ENCODE measurements at places on chromosomes 2 and 18.

- DNase-seq, result no peak
These were observed 162.0 kb downstream of the RTP5 start for GRCh38 chr2:242031481-242032019.

DNA sequence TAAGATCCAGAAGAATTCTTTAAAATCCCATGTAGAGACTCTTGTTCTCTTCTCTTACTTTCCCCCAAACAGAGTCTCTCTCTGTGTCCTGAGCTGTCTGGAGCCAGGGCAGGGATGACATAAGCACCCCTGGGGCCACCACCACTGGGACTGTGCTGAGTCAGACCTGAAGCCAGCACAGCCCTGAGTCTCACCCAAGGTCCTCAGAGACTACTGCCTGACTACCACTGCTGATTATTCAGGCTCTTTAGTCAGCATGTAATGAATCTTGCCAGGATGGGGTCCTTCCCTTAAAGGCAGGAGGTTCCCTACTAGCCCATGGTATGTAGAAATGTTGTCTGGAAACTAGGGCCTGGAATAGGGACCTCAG is 34.9 kb upstream of the DYNC1I2 start:
- DNase-seq, result peak; percentile 51

GRCh38 chr18:67108894-67109293 is 407.6 kb downstream of the DSEL start:
- DNase-seq, result no peak

- no peak for DNase-seq
These were observed 125.8 kb downstream of the VWC2L start for GRCh38 chr2:214536625-214537024.

GRCh38 chr2:3633089-3633981 is 24.7 kb upstream of the ALLC start:
- DNase-seq, result no peak

- DNase-seq, result peak; percentile 68
These were observed 2.5 kb downstream of the IGFBP5 start for GRCh38 chr2:216692636-216693413.

- DNase-seq, result no peak
These were observed 48.6 kb upstream of the TEX51 start for GRCh38 chr2:126849991-126850535.

- DNase-seq, result no peak
These were observed 20.4 kb downstream of the FMNL2 start for GRCh38 chr2:152355409-152355831.

- DNase-seq, result no peak
These were observed 3.7 kb downstream of the ACKR3 start for GRCh38 chr2:236573066-236573929.

DNA sequence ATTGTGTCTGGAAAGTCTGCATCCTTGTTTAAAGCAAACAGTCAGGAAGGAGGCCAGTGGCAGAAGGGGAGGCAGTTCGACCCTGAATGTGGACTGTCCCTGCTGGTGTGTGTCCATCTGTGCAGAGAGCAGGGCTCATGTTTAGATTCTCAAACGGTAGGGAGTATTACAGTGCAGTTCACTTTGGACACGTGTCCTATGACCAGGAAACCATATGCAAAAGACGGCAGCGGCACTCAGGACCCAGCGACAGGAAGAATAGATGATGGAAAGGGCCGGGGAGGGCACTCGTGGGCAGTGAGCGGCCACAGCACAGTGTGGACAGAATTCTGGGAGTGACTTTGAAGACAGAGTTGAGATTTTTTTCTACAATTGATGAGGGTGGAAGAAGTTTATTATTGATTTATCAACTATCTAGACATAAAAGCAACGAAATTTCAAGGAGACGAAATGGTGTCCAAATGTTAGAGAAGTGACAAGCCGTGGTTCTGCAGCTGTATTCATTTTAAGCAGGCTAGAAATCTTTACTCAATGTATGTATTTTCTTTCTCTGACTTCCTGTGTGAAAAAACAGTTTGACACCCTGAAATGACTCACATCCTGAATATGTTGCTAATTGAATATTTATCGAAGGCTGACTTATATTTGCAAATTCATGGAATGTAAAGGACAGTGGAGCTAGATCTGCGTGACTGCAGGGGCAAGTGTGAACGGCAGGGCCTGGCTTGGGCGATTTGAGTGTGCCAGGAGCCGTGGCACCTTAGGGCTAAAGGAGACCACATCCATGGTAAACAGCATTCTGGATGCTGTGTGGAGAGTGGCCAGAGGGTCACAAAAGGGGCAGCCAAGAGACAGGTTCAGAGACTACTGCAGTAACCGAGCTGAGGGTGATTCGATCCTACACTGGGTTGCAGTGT is 214.2 kb downstream of the PTGR3 start:
- peak; percentile 68 for DNase-seq

- DNase-seq, result no peak
These were observed 164.3 kb downstream of the ZFP36L2 start for GRCh38 chr2:43062058-43062457.

DNA sequence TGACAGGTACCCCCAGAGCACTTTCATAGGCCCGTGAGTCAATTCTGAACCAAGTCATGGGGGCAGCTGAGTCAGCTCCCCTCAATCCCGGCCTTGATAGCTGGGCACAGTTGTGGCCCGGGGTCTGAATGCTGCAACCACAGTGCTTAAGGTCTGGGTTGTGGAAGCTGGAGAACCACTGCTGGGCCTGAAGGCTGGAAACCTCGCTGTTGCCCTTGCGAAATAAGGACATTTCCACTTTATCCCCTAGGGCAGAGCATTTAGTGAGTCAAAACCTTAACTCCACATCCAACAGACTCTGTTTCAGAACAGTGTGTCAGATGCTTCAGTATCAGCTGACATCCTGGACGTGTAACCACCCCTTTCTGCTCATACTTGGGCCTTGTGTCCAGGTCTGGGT is 58.6 kb downstream of the SP110 start:
- no peak for DNase-seq

DNA sequence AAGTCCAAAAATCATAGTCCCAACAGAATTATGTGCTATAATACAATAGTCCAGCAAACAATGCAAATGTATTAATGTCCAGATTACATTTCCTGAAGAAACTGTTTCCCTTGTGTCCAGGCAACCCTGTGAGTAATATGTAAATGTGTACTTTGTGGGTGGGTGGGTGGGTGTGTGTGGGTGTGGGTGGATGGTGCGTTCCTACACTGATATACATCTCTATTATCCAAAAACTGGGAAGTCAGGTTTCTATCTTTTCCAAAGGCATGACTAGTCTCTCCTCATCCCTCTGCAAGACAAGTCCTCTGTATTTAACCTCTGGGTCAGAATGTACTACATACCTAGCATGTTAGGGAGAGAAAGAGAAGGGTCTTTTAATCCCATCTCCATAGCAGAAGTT is 71.6 kb downstream of the LNPK start:
- DNase-seq, result no peak

DNA sequence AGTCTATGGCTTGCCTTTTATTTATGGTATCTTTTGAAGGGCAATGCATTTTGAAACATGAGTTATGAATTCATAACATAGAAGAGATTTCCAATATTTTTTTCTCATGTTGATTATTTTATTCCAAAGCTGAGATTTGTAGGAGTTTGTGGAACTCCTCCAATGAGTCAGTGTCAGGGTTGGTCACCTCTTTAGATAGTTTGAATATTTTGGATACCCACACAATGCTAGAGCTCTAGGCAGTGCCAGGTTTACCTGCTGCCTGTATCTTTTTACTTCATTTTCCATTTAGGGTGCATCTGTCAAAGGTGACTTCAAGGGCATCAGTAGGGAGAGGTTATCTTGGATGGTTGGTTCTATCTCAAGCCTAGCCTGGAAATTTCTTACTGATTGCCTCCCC is 152.7 kb downstream of the CERS6 start:
- no peak for DNase-seq
